HepG2 (cell line): ENCODE measurements at places on chromosomes 3 and 15. TPM values are rescaled to one million over a fixed set of nuclear protein-coding genes. Genes with fewer than 3 reads are reported as not detected.

Gene IL17RE
- 6.7 and 14.5 TPM in 2 replicates for total RNA-seq

Gene GOLGA8G
- total RNA-seq = not detected in 2 replicates

DNA sequence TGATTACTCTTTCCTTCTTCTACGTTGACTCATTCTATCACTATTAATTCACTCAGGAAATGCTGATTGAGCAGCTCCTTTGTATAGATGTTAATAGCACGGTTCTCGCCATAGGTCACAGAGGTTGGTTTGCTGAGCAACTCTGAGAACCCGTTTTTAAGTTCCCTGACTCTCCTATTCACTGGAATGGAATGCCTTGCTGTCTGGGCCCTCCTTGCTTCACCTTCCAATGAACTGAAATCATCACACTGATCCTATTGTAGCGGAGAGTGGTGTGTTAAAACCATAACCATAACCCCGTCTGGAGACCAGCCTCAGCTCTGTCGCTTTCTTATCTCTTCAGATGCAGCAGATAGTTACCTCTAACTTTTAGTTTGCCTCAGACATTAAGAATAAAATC is 323.6 kb downstream of the GABRB3 start:
- H3K4me1 ChIP-seq = no peaks in the 10 kb centered on the region
- no peak for DNase-seq
- no peaks in the 10 kb centered on the region for H3K36me3 ChIP-seq
- H3K27ac ChIP-seq = no peak overlapping the region
- H3K4me3 ChIP-seq = no peak overlapping the region

DNA sequence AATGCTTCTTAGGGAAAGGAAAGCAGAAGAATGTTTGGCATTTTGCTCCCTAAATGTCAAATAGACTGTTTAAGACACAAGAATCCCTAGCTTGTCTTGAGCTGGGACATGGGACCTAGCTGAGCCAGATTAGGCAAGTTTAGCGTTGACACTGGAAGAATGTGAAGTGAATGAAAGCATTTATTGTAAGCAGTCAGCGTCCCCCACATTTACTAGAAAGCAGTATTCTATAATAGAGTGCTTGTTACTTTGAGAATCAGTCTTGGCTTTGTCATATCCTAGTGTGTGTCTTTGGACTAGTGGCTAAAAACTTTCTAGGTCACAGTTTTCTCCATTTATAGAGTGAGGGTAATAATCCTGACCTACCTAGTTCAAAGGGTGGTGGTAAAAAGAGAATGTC is 161.6 kb downstream of the ADAMTSL3 start:
- H3K4me1 ChIP-seq = no peaks in the 10 kb centered on the region
- no peak overlapping the region for H3K4me3 ChIP-seq
- H3K27ac ChIP-seq = no peak overlapping the region
- no peaks in the 10 kb centered on the region for H3K36me3 ChIP-seq
- H3K27me3 ChIP-seq = no peaks in the 10 kb centered on the region

- no peak overlapping the region for H3K4me3 ChIP-seq
- no peak for DNase-seq
- peaks cover 37% of the 10 kb centered on the region for H3K4me1 ChIP-seq
- 0 out of 2 replicates have a peak, but pooled peaks cover 2% of the 10 kb centered on the region for H3K27me3 ChIP-seq
Observed at GRCh38 chr15:73681856-73682599, 2.2 kb upstream of the CD276 start.

DNA sequence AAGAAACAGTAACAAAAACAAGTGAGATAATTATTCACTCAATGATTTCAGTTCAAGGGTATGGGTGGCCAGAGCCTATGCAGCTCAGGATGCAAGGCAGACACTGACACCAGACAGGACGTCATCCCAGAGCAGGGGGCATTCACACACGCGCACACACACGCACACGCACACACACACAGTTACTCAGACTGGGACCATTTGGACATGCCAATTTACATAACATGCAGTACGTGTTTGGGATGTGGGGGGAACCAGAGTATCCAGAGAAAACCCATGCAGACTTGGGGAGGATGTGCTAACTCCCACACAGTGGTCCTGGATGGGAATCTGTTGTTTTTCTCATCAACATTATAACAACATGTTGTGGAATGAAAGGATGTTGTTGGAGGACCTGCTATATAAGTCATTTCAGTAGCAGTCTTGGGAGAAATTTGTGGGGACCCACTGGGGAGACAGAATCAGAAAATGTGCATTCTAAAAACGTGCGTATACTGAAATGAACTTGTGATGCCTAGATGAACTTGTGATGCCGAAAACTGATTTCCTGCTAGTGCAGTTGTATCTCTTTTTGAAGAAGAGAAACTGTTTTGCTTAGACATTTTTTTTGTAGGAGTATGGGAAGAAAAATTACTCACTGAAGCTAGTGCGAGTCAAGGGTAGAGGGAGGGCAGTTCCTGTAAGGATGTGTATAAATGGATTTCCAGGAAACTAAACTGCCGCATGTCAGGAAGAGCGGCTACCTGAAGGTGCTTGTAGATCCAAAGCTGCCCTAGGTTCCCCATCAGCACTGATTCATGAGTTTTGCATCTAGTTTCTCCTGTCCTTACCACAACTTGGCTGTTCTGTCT is 25.2 kb downstream of the CD200 start:
- no peaks in the 10 kb centered on the region for H3K36me3 ChIP-seq
- DNase-seq = no peak
- H3K4me1 ChIP-seq = no peaks in the 10 kb centered on the region
- no peak overlapping the region for H3K27ac ChIP-seq
- H3K4me3 ChIP-seq = no peak overlapping the region

DNA sequence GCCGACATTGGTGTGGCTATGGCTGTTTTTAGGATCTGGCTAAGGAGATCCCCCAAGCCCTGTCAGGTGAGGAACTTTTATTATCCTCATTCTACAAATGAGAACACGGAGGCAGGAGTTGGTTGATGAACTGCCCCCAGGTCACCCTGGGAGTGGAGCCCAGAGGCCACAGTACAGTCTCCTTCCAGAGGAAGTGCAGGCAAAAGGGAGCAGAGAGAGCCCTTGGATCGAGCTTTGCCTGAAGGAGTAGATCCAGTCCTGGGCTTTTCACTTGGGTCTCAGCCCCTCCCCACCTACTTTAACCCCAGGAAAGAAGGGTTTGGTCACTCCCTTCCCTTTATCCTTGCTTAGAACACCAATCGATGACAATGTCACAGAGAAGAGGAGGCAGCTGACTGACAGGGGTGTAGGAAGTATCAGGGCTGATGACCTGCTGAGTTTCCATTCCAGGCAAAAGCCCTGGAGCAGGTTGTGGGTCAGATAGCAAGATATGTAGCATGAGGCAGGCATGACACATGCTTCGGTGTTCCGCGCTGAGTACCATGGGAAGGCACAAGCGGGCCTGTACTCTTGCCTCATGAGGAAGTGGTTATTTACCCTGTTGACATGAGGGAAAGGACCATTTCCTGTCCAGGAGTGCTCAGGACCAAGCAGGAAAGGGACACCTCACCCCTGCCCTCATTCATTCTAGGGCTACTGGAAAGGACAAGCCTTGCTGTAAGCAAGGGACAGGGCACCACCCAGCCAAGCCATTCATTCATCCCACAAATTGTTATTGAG is 5.8 kb upstream of the PLA2G4D start:
- no peaks in the 10 kb centered on the region for H3K36me3 ChIP-seq
- peaks cover 29% of the 10 kb centered on the region for H3K4me1 ChIP-seq

- no peaks in the 10 kb centered on the region for H3K4me1 ChIP-seq
- no peak overlapping the region for H3K4me3 ChIP-seq
- DNase-seq = no peak
- H3K27ac ChIP-seq = no peak overlapping the region
- H3K27me3 ChIP-seq = no peaks in the 10 kb centered on the region
Observed at GRCh38 chr15:50046867-50047266, 72.2 kb downstream of the ATP8B4 start.
